Activated CD4-positive, alpha-beta T cell treated with anti-CD3 and anti-CD28 coated beads, Interleukin-2, amount 50 U/mL, for 4 hours (primary cell): ENCODE measurements at places on chromosomes 6 and 20.

- no peak for DNase-seq
Measured at GRCh38 chr6:29941016-29941415, 1.3 kb upstream of the HLA-A start.

DNA sequence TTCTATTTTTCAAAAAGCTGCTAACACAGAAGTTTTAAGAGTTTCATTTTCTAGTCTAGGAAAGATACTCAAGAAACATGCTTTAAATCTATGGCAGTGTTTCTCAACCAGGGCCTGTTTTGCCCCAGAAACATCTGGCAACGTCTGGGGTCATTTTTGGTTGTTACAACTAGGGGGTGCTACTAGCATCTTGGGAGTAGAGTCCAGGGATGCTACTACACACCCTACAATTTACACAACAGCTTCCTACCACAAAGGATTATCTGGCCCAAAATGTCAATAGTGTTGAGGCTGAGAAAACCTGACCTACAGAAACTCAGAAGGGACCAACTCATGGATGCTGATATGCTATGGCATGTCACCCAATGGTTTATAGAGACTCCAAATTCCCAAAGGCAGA lies 24.4 kb downstream of the SERAC1 start:
- DNase-seq = no peak

DNA sequence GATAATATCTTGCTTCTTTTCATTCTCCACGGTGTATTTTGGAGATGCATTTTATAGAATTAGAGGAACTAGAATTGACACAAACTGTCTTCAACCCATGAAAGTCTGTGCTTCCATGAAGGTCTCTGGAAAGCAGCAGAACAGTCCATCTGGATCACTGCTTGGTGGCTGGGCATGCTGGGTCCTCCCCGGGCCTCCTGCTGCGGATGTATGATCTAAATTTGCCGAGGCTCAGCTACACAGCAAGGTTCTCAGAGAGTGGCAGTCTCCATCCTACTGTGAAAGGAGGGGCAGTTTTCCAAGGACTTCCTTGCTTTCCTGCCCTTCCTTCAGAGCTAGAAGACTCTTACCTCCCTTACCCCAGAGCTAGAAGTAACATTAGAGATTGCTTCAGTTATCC lies 15.1 kb downstream of the PKIG start:
- no peak for DNase-seq

DNA sequence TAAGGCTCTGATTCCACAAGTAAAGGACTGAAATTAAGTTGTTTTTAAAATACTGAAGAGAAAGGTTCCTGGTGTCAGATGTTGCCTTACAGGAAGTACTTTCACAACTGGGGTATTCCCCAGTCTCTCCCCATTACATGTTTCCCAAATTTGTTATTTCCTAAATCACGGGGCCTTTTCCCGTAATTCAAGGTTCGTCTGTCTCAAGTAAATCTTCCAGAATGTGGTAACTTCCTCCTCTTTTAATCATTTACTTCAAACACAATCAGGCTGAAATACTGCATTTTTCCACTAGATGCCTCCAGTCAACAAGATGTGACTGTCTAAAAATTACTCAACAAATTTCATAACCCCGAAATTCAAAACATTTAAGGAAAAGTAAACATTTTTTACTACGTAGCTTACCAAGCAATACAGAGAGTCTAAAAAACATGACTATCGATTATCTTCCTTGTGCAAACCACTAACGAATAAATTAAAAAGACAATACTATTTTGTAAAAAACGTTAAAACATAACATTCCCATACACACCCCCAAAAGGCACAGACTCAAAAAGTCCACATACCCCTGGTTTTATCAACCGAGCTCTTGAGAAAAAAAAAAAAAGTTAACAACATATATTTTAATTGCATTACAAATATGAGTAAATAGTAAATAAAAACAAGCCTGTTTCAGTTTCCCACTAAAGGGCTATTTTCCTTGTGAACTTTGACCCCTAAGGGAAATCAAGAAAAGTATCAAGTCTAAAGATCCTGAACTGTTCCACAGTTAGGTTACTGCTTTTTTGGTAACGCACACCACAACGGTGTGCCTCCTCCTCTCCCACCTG lies 1.7 kb downstream of the SOD2 start:
- DNase-seq = no peak

- DNase-seq = no peak
Measured at GRCh38 chr6:46539866-46540265, 48.6 kb upstream of the RCAN2 start.

GRCh38 chr6:79005024-79005423 lies 73.0 kb downstream of the PHIP start:
- no peak for DNase-seq

DNA sequence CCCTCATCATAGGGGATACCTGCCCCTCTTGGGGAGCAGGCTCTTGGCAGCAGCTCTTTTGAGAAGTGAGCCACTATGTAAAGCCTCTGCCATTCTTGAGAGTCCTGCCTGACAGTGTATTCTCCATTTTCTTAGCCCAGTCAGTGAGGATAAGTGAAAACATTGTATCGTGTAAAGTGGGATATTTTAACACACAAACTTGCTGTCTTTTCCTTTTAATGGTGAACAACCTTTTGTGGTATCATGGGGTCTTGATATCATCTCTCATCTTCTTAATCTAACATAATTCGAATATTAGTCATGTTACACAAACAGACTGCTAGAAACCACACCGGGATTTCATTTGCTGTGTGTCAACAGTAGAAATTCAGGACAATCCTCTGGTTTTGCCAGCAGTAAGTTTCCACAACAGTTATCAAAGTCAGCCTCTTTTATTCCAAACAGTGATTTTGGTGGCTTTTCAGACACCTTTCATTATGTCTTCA lies 136.2 kb downstream of the HIVEP1 start:
- DNase-seq = no peak

DNA sequence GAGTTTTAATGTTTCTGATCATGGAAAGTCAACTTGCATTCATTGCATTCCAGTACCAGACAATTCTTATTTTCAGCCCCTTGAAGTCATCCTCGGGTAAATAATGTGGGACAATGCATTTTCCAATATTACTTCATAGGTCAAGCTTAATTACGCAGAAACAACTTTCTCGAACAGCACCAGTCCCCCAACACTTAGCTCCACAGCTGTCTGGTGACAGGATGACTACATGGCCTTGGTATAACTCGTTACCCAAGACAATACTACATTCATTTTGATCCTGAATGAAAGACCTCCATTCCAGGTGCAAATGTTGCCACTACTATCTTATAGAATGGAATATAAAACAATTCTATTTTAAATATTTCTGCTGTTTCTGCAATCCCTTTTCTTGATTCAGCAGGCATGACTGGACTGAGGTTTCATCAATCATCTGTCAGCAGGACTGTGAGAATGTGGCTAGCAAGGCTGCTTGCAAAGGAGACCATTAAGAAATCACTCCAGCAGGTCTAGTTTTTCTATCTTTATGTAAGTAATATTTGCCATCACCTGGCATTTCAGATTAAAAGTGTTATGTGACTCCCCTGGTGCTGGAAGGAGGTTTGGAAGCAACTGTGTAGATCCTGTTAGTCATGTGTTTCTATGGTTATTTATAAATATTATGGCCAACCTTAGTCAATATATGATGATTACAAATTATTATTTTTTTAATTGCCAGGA lies 147.9 kb downstream of the HAO1 start:
- no peak for DNase-seq

DNA sequence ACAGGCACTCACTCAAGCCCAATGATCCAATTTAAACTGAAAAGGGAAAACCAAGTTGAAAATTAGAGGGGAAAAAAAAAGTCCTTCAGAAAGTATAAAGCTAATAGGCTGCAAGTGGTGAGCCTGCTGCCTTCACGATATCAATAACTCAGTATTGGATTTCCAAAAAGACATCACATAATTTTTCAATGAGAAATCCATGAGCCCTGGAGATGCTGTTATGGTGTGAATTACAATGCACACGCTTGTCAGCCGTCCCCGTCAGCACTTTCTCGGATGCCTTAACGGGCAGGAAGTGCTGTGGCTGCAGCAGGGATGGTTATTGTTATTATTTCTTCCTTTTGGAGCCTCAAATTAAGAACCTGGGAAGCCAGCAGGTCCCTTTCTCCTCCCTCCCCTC lies 138.5 kb downstream of the DHX35 start:
- DNase-seq = no peak

DNA sequence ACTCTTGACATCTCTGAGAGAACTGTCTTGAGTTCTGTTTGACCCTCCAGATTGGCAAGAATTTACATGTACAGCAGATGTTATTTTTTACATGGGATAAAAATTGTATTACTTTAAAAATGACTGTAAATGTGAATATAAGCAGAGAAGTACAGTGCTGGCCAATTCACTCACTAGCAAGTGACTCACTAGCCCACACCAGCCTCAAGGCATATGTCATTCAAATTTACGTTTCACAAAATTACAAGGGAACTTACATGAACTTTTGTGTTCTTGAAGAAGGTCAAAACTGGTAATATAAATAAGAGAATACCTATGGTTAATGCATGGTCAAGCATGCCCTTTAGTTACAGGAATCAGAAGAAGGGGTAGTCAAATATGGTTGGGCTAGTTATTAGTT lies 54.0 kb upstream of the HMGCLL1 start:
- DNase-seq = no peak

DNA sequence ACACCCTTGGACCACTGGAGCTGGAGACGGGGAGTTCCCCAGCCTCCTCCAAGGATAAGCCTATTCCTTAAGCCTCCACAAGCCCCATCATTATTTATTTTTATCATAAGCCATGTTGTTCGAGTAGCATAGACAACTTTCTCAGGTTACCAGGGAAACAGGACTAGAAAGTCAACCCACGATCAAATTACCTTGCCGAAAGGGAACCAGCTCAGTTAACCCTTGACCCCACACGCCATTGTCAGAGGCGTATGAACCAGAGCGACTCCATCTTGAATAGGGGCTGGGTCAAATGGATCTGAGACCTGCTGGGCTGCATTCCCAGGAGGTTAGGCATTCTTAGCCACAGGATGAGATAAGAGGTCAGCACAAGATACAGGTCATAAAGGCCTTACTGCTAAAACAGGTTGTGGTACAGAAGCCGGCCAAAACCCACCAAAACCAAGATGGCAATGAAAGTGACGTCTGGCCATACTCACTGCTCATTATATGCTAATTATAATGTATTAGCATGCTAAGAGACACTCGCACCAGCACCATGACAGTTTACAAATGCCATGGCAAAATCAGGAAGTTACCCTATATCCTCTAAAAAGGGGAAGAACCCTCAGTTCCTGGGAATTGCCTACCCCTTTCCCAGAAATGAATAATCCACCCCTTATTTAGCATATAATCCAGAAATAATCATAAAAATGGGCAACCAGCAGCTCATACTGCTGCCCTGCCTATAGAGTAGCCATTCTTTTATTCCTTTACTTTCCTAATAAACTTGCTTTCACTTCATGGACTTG lies 22.4 kb downstream of the SYNJ2 start:
- DNase-seq = no peak

DNA sequence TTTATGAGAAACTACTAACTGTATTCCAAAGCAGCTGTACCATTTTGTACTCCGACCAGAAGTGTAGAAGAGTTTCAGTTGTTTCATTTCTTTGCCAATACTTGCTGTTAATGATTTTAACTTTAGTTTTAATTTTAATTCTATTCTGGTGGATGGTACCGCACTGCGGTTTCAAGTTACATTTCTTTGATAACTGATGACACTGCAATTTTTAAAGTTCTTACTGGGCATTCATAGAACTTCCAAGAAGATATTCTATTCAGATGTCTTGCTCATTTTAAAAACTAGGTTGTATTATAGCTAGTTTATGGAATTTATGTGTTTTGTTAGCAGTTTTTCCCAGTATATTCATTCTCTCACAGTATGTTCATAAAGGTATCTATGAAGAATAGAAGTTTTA lies 63.8 kb upstream of the LYRM2 start:
- no peak for DNase-seq

DNA sequence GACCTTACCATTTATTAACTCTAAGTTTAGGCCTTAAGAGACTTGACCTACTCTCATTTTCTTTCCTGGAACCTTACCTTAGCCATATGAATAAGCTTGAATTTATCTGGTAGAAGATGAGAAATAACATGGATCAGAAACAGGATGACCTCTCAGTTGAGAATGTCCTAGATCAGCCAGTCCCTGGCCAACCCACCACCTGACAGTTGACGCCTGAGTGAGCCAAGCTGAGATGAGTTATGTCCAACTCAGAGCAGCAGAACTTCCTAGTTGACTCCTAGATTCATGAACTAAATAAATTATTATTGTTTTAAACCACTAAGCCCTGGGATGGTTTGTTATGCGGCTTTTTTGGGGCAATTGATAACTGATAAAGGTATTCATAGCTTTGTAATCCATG lies 233.0 kb upstream of the RAB32 start:
- no peak for DNase-seq

GRCh38 chr20:41696428-41696827 lies 78.3 kb upstream of the CHD6 start:
- no peak for DNase-seq

DNA sequence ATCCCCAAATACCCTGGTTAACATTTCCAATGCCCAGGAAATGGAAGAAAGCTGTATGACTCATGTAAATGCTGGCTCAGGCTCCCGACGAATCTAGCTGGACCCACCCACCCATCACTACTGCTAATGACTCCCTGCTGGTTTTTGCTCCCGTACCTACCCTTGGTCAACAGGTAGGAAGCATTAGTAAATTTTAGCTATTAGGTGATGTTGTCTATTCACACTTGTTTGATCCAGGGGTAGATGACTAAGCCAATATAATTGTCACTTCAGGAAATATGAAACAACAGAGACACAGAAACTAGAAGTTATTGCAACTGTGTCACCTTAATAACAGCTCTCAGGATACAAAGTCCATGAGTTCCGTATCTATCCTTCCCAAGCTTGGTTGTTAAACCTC lies 94.4 kb upstream of the BEND6 start:
- no peak for DNase-seq

- DNase-seq = no peak
Measured at GRCh38 chr6:108027056-108027455, 47.5 kb downstream of the OSTM1 start.

DNA sequence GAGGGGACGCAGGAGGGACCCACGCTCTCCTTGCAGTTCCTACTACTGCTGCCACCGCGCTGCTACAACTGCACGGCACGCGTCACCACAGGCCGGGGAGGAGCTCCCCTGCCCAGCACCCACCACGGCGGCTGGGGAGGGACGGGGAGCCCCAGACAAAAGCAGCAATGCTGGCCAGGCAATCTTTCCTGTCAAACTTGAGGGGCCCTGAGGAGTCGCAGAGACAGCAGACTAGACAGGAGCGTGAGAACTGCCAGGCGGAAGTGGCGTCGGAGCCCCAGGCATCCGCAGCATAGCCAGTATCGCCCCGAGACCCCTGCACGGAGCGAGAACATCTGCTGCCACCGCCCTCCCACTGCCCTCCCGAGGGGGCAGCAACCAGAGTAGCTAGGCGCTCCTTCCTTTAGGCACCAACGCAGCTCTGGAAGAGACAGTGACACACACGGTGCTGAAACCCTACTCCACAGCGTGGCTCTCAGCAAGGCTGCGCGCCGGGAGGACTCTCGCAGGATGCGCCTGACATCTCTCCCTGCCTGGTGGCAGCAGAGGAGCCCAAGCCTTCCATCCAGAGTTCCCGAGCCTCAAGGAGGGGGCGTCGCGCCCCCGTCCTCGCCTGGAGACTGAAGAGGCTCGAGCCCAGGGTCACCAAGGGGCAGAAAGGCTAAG lies 2.2 kb downstream of the TAF4 start:
- no peak for DNase-seq
